ENCODE measurements at places on chromosomes 4 and X.

DNA sequence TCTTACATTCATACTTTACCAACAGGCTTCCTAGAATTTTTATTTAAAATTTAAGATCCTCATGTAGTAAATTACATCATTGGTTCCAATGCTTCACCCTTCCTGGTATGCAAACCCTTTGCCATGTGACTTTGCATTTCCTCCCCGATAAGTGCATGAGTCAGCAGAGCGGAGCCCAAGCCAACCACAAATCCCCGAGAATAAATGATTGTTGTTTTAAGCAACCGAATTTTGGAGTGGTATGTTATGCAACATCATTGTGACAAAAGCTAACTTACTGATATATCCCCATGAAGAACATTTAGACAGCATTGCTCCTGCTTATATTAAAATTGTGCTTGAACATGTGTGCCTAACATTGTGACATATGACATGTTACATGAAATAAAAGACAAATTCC, 199.4 kb upstream of the DDX53 start:
- no peak for DNase-seq

GRCh38 chr4:83150653-83151330, 36.3 kb upstream of the PLAC8 start:
- no peak for DNase-seq

- no peak for DNase-seq
Observed at GRCh38 chrX:46599051-46599560, 25.5 kb downstream of the CHST7 start.

- no peak for DNase-seq
Observed at GRCh38 chr4:177161781-177162180, 147.9 kb upstream of the NEIL3 start.

DNA sequence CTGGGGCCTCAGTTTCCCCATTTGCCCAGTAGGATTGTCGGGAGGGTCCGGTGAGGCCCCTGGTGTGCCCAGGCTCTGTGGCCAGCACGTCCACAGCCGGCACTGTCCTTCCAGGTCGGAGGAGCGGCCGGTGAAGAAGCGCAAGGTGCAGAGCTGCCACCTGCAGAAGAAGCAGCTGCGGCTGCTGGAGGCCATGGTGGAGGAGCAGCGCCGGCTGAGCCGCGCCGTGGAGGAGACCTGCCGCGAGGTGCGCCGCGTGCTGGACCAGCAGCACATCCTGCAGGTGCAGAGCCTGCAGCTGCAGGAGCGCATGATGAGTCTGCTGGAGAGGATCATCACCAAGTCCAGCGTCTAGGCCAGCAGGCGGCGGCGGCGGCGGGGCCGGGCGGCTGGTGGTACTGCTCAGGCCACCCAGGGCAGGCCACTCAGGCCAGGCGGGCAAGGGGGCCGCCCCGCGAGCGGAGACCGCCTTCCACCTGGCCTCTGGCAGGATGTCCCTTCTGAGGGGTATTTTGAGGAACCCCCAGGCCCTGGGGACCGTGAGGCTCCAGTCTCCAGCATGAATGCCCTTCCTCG, 6.7 kb downstream of the MSANTD1 start:
- no peak for DNase-seq

DNA sequence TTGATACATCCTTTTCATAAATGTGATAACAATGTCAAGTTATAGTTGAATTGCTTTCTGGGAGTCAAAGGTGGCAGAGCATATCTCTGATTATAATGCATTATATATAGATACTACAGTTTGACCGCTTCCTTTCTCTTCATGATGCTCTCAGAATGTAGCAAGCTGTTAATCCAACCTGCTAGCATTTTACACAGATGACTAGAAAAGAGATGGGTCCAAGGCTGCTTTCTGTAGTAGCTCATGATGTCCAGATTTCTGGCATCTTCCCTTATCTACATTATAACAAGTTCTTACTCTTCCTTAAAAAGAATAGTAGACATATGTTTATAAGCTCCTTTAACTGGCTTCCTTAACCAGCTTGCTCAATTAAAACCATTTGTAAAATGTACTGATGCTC, 192.0 kb downstream of the NWD2 start:
- DNase-seq, result no peak

GRCh38 chr4:104868958-104869357, 277.7 kb upstream of the TET2 start:
- no peak for DNase-seq

GRCh38 chrX:121407627-121408026, 360.2 kb downstream of the GLUD2 start:
- no peak for DNase-seq

GRCh38 chr4:26204249-26204825, 116.5 kb upstream of the RBPJ start:
- no peak for DNase-seq

- no peak for DNase-seq
Observed at GRCh38 chrX:9948406-9948805, 18.8 kb upstream of the CLDN34 start.

- DNase-seq, result no peak
Observed at GRCh38 chr4:126061655-126062054, 746.9 kb downstream of the FAT4 start.

DNA sequence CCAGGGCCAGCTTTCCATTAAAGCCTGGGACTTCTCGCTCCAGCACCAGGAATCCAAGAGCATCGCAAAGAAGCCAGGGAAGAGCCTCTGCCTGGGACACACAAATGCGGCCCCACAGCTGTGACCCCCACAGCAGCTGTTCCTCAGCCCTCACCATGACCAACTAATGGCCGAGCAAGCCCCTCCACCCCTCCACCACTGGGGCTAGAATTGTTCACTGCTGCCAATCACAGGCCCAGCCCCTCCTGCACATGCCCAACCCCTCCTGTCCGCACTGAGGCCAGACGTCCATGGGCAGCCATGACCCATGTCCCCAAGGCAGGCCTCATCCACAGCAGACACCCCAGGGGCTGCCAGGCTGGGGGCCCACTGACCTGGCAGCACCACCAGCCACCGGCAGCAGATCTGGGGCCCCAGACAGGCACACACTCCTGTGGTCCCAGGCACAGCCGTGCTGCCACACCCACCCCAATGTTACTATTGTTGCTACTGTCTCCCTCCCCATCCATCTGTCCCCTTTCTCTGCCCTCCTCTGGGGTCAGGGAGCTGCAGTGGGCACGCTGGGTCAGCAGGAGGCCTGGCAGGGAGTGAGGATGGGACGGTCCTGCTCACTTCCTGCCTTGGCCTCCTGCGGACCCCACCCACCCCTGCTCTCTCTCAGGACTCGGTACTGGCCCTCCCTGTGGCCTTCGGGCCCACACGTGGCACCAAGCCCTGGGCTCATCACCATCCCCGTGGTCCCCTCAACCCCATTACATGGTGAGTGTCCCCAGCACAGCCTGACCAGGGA, 56.0 kb downstream of the ZFYVE28 start:
- no peak for DNase-seq

DNA sequence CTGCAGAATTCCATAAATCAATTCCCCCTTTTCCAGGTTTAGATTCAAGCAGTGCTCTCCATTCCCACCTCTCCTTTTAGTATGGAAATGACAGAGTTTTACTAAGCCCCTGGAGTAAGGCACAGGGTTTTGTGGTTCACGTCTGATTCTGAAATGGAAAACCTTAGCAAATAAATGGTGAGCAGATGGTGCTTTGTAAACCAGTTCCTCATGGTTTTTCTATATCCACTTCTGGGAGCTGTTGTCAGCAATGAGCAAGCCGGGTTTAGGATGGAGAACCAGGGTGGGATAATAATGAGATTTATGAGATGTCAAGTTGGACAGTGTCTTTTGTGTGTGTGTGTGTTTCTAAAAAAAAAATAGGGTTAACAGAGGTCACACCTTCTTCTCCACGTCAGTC, 113.8 kb upstream of the RBPJ start:
- no peak for DNase-seq

- no peak for DNase-seq
Observed at GRCh38 chr4:68476191-68476590, 28.9 kb downstream of the TMPRSS11E start.

- DNase-seq, result no peak
Observed at GRCh38 chr4:24137671-24138601, 248.1 kb upstream of the PPARGC1A start.

- no peak for DNase-seq
Observed at GRCh38 chrX:20666331-20666730, 399.6 kb upstream of the RPS6KA3 start.

- DNase-seq, result no peak
Observed at GRCh38 chr4:110091434-110092140, 106.8 kb downstream of the ELOVL6 start.

- no peak for DNase-seq
Observed at GRCh38 chr4:83974111-83974780, 438.3 kb downstream of the GPAT3 start.

- DNase-seq, result no peak
Observed at GRCh38 chr4:7721984-7722551, 217.6 kb downstream of the AFAP1 start.

DNA sequence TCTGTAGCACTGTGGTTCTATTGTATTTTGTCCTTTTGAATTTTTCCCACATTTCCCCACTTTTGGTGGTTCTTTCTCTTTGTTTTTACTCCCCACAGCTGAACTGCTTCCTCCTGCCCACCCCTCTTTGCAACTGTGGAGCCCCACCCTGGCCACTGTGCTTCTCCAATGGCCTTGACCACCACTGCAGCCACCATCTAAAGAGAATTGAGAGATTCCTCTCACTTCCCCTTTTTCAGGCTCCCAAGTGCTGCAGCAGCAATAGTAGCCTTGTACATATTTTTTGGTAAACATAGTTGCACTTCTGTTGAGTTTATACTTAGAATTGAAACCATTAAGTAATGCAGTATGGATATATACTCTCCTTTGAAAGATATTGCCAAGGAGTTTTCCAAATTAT, 51.3 kb upstream of the FRMPD3 start:
- no peak for DNase-seq

GRCh38 chrX:135257469-135257868, 5.6 kb downstream of the ETDA start:
- DNase-seq, result no peak

DNA sequence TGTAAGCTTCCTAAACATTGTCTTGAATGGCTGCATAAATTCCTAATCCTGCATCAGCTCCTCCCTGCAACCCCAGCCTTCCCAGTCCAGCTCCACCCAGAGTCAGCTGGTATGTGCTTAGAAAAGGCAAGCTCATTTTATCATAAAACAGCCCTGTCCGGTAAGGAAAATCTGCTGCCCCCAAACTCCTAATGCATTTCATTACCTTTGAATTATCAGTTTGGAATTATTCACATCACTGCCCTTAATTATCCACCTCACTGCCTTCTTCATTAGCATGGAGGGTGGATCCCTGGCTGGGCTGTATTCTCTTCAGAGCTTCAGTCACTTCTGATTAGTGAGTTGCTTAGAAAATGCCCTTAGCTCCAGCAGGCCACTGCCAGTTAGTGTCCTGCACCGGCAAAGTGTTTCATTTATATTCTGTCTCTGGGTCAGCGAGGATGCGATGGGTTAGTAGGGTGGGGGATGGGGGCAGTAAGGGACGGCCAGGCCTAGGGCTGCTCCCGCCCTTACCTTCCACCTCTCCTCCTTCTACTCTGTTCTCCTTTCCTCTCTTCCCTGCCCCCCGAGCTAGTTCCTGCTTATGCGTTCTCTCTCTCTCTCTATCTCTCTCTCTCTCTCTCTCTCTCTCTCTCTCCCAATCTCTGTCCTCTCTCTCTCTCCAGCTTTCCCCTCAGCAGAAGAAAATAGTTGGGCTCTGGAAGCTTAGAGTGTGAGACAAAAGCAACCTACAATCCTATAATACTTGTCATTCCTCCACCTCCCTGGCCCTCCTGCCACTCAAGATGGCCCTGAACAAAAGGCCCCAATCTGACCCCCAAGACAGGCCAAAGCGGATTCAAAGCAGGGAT, 174.8 kb upstream of the KLF3 start:
- DNase-seq, result no peak

- DNase-seq, result no peak
Observed at GRCh38 chr4:22790631-22791030, 97.9 kb downstream of the GBA3 start.

- DNase-seq, result no peak
Observed at GRCh38 chr4:89469930-89470375, 162.4 kb upstream of the GPRIN3 start.

DNA sequence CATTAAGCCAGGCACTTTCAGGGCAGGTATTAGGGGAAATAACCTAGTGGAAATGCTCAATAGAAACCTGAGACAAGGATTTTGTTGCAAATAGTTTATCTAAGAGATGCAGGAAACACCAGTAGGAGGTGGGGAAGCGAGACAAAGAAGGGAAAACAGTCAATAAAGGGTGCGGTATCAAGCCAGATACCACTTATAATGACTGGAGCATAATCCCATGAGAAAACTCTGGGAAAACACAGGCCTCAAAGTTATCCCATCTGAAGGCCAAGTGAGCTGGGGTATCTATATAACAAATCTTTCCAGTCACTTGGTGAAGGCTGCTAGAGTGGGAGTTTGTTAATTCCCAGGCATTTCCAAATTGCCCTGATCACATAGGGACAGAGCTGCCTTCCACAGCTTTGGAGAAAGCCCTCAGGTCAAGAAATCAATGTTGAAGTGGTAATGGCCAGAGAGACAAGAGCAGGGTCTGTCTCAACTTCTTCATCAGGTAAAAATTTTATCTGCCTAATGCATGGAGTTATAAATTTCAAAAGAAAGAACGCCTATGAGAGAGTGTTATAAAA, 9.8 kb upstream of the HMGB2 start:
- DNase-seq, result no peak

DNA sequence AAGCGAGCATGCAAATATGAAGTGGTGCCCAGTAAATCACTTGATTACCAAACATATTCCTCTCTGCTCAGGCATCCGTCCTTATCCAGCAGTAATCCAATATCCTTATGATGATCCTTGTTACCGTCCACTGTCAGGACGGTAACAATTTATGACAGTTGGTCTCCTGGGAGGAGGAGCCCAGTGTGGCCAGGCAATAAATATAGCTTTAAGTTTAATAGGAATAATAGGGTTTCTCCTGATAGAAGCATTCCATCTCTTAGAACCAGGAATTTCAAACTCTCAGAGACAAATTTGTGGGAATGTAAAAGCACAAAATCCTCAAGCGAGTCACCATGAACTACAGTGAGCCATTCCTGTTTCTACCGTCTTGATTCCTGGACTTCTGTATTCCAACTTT, 171.2 kb upstream of the IL15 start:
- DNase-seq, result no peak

DNA sequence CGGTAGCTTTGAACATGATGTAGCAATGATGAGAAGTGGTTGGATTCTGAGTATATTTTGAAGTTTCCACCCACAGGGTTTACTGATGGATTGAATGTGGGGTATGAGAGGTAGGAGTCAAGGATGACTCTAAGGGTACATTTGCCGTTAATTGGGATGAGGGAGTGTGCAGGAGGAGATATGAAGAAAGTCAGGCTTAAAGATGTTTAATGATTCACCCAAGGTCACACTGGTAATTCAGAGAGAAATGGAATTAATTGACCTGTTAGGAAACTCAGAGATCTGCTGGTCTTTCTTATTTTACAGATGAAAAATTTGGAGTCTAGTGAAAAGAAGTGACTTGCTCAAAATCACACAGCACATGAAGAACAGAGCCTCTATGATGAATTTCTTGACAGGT, 390.7 kb downstream of the GBA3 start:
- DNase-seq, result no peak
